Stimulated activated CD8-positive, alpha-beta memory T cell treated with anti-CD3 and anti-CD28 coated beads, Interleukin-4, amount 100 ng/mL, for 4 hours (primary cell): ENCODE measurements at places on chromosomes 5 and 9.

GRCh38 chr5:178120607-178121357 lies 7.5 kb downstream of the N4BP3 start:
- DNase-seq: peak; percentile 40

GRCh38 chr9:89435071-89435823 lies 62.7 kb downstream of the SEMA4D start:
- DNase-seq: no peak

DNA sequence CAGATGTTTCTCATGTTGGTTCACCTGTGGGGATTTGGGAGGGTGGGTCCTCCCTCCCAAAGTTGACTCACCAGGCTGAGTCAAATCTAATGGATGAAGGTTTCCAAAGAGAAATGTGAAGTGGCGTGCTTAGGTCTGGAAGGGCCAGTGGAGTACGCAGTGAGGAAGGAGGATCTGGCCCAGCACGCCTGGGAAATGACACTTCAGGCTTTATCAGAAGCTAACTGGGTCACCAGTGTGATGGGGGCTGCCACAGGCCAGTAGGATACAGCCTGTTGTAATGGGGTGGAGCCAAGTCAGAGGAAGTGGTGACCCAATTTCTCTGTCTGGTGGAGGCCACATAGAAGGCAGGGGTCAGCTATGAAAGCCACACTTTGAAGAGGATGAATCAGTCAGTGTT lies 18.0 kb downstream of the POLR1E start:
- no peak for DNase-seq

GRCh38 chr9:134641173-134641989 lies at the start of gene COL5A1:
TSS of gene COL5A1 (plus strand) at chr9:134641803. CDS start at chr9:134642188, 385 bp downstream.
- no peak for DNase-seq

- no peak for DNase-seq
These were observed 98.2 kb downstream of the OXCT1 start for GRCh38 chr5:41772056-41772455.

DNA sequence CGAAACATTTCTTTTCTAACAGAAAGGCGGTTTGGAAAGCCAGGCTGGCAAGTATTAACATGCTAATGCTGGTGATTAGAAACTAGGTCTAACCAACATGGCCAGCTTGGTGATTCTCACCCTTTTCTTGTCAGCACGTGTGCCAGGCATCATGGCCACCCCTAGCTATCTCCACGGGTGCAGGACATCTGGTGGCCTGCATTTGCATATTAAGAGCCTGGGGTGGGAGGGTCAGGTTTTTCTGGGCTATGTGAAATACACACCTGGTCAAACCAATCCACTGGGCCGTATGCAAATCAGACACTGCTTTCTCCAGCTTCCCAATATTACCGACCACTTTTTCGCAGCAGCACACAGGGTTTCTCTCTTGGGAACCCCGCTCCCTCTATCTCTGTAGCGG lies 612.1 kb downstream of the PTPRD start:
- no peak for DNase-seq

GRCh38 chr5:63164838-63165535 lies 586.4 kb downstream of the LRRC70 start:
- DNase-seq: no peak

GRCh38 chr9:134965851-134966250 lies 48.1 kb upstream of the FCN1 start:
- no peak for DNase-seq

DNA sequence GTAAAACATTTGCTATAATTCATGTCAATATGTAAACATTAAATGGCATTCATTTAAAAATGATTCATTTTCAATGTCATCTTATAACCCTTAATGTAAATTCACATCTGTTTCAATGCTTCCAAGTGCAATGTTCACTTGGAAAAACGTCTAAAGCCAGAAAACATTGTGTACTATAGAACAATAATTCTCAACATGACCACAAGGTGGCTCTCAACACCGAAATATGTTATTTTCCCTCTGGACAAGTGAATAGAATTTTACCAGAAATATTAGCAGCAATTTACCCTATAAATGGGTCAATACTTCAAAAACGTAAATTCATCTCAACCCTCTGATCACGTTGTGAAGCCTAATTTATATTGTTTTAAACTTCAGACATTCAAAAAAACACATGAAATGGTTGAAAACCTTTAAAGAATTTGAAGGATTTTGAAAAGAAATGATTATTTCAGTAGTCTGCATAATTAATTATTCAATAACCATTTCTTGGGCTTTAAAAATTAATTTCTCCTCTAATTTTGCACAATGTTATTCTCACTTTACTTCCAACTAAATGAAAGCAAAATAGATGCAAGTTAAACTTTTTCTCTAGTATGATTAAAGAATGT lies 11.0 kb downstream of the CDH10 start:
- DNase-seq: no peak

- DNase-seq: no peak
These were observed 585.5 kb upstream of the RGMB start for GRCh38 chr5:98187945-98188344.

GRCh38 chr5:172458976-172459782 lies 4.9 kb upstream of the SH3PXD2B start:
- no peak for DNase-seq

DNA sequence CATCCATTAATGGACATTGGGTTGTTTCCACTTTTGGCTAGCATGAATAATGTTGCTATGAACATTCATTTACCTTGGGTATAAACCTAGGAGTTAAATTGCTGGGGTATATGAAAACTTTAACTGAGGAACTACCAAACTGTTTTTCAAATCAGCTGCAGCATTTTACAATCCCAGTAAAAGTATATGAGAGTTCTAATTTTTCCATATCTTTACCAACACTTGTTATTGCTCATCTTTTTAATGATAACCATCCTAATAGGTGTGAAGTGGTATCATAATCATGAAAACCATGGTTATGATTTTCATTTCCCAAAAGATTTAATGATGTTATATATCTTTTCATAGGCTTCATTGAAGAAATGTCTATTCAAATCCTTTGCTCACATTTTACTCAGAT lies 15.5 kb upstream of the FBXO38 start:
- DNase-seq: no peak

DNA sequence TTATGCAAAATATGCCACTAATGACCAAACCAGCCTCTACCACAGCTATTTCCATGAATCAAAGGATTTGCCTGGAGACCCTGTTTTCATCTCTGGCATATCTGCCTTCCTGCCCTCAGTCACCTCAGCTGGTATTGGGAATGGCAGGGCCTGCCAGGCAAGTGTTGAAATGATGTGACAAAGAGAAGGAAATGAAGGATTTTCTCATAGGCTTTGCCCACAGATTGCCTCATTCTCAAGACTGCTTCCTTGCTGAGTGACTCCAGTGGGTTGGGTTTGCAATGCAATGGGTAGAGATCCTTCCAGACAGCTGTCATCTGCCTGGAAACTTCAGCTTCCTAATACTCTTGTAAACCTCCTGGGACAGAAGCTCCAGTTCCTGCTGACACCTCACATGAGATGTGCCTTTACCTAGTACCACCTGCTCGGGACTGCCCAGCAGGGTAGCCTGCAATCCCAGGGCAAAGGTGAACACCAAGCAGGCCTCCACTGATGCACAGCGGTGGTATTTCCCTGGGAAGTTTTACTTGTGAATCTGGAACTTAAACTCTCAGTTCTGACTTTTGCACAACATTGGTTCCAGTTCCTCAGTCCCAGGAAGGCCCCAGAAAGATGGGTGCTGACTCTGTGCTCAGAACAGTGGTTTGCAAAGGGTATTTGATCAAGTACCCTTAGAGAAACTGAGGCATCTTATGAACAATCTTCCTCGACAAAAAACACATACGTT lies 64.8 kb upstream of the SLC1A1 start:
- no peak for DNase-seq

DNA sequence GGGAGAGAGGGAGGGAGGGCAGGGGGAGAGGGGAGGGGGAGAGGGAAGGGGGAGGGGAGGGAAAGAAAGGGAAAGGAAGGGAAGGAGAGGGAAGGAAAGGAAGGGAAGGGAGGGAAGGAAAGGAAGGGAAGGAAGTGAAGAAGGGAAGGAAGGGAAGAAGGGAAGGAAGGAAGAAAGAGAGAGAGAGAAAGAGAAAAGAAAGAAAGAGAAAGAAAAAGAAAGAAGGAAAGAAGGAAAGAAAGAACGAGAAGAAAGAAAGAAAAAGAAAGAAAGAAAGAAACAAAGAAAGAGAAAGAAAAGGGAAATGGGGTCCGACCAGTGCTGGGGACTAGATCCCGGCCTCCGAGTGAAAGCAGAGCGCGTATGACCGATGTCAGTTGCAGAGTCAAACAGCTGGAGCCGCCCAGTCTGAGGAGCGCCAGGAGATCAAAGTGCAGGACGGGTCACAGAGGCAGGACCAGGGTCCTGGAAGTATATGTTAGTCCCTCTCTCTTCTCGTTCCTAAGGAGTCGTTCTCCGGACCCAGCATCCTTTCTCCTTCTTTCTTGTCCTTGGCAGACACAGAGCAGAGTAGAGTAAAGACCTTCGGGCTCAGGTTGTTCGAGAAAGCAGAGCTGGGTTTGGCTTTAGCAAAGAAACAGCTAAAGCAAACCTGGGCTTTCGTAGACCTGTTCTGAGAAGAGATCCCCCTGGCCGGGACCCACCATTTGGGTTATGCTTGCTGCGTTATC lies 305.4 kb upstream of the MSX2 start:
- no peak for DNase-seq
